Muscle of back (tissue), 13 donors: ENCODE measurements at places on chromosomes 3 and 15. TPM values are rescaled to one million over a fixed set of nuclear protein-coding genes. Genes with fewer than 3 reads are reported as not detected.

- peak; percentile 75 for DNase-seq
Measured at GRCh38 chr3:176430244-176431037, 766.8 kb downstream of the TBL1XR1 start.

Gene TRPM1
- not detected for polyA plus RNA-seq

Gene FGF12
- 4.7 TPM for polyA plus RNA-seq

Gene A4GNT
- not detected for polyA plus RNA-seq

Gene DLEC1
- polyA plus RNA-seq, result 0.32 TPM

DNA sequence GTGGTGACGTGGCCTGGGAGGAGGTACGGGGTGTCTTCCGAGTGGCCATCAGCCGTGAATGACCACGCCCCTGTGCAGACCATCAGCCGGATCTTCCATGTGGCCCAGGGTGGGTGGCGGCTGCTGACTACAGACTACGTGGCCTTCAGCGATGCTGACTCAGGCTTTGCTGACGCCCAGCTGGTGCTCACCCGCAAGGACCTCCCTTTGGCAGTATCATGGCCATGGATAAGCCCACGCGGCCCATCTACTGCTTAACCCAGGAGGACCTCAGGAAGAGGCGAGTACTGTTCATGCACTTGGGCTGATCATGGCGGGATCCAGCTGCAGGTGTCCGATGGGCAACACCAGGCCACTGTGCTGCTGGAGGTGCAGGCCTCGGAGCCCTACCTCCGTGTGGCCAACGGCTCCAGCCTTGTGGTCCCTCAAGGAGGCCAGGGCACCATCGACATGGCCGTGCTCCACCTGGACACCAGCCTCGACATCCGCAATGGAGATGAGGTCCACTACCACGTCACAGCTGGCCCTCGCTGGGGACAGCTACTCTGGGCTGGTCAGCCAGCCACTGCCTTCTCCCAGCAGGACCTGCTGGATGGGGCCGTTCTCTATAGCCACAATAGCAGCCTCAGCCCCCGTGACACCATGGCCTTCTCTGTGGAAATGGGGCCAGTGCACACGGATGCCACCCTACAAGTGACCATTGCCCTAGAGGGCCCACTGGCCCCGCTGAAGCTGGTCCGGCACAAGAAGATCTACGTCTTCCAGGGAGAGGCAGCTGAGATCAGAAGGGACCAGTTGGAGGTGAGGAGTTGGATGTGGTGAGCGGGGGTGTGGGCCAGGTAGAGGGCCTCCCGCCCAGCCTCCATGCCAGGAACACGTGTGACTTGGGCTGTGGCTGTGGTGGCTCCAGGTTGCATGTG lies 178.4 kb downstream of the TBC1D2B start:
- no peak for DNase-seq

Gene CHMP2B
- polyA plus RNA-seq, result 24.6 TPM

Gene MPI
- polyA plus RNA-seq, result 58.6 TPM

- DNase-seq, result no peak
Measured at GRCh38 chr3:192077795-192078497, 617.0 kb downstream of the PYDC2 start.

Gene CFAP161
- not detected for polyA plus RNA-seq

Gene ECE2
- polyA plus RNA-seq, result not detected

DNA sequence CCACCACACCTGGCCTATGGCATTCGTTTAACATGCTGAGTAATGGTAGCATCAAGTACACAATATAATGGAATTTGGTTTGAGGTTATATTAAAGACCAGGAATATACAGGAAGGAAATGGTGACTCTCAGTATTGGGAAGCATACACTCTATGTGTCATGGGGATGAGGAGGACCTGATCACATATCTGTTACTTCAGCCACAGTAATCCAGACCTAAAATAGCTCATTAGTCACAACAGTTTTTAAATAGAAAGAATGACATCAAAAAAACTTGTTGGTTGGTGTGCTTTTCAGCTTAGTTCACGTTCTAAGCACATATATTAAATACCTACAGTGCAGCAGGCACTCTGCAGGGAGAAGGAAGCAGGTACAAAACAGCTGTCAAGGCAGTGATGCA lies 52.5 kb upstream of the ATP2C1 start:
- DNase-seq, result no peak

DNA sequence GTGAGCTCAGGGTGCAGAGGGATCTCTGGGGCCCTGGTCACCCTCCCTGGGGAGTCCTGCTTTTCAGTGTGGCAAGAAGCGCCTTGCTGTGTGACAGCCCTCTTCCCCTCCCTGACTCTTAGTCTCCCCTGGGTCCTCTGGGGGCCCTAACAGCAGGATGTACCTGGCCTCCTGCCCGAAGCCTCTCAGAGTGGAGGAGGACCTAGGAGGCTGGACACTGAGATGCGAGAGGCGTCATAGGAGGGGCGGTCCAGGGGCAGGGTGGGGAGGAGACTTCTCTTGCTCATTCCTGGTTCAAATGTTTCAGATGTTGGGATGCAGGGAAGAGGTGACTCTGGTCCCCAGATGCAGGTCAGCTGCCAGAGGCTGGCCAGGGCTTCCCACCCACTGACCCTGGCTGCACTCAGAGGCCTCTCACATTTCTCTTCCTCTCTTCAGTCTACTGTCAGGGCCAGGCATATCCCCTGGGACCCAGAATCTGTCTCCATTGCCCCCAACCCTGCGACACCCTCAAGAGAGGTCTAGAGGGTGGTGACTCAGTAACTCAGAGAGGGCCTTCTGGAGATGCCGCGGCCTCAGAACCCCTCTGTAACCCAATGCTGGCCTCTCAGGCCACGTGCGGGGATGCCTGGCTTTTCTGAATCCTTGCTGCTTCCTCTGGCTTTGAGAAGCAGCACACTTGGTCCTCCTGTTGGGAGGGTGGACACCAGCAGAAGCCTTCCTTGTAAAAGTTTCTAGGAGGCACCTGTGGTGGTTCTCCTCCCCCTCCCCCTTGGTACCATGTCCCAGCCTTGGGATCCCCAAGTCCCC lies 25.9 kb downstream of the SNX33 start:
- DNase-seq, result peak; percentile 87

DNA sequence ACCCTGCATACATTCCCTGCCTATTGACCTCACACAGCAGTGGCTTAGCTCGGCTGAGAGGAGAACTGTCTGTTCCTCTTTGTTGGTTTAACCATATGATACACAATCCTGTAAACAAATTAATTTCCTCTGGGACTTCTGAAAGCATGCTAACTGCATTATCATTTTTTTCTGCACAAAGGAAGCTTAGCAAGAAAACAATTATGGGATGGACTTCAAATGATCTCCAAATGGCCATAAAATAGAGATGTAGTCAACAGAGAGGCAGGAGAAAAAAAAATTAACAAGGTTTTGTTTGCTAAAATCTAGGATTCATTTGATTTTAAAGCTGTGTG lies 14.4 kb upstream of the TMC3 start:
- no peak for DNase-seq

DNA sequence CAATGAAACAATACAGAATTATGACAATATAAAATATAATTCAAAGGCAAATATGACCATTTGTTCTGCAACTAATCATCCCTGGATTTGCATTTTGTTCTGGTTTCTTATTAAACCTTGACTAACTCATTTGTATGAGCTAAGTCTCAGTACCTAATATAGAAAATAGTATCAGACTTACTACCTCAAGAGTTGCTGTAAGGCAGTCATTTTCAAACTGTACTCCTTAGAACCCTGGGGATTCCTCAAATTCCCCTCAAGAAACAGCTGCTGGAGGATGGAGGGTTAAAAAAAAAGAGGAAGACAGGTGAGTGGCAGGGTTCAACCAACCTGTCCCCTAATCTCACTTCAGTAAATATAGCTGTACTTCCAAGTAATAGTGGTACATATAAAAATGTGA lies 11.1 kb downstream of the ZBTB11 start:
- DNase-seq, result no peak

- peak; percentile 36 for DNase-seq
Measured at GRCh38 chr15:62958528-62959363, 83.8 kb upstream of the TPM1 start.

DNA sequence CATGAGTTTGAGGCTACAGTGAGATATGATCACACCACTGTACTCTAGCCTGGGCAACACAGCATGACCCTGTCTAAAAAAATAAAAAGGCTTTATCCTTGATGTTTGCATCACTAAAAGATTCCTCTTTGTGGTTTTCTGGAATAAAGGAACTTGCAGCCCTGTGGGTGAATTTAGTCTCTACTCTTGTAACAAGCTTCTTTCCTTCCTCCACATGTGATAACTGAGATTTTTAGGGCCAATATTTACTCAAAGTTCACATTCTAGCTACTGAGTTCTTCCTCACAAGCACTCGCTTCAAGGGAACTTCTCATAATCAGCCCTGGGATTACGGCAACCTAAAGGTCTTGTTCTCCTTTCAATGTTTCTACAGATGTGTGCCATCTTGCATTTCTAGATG lies 24.6 kb downstream of the COMMD2 start:
- DNase-seq, result no peak

Gene OCA2
- polyA plus RNA-seq, result 3.0 TPM

Gene FXR1
- polyA plus RNA-seq, result 474 TPM

- DNase-seq, result no peak
Measured at GRCh38 chr3:135304378-135304777, 509.3 kb downstream of the EPHB1 start.

GRCh38 chr3:141334627-141335250 lies 33.6 kb upstream of the ZBTB38 start:
- no peak for DNase-seq

- peak; percentile 75 for DNase-seq
Measured at GRCh38 chr3:182618085-182618732, 175.1 kb upstream of the ATP11B start.

DNA sequence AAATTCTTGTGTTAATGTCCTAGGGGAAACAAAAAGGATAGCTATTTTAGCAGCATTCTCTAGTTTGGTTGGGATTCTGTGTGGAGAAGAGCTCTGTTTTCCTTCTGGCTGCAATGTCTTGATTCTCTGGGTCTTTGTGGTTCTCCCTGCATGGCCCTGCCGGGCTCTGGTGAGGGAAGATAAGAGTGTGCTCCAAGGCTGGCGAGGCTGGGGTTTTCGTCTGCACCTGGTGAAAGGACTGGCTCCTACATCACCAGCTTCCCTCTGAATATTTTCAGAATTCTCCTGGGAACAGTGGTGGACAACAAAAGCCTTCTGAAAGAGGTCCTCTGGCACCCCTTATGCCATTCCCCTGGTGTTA lies 38.1 kb upstream of the SFMBT1 start:
- no peak for DNase-seq

Gene BTD
- 12.4 TPM for polyA plus RNA-seq

DNA sequence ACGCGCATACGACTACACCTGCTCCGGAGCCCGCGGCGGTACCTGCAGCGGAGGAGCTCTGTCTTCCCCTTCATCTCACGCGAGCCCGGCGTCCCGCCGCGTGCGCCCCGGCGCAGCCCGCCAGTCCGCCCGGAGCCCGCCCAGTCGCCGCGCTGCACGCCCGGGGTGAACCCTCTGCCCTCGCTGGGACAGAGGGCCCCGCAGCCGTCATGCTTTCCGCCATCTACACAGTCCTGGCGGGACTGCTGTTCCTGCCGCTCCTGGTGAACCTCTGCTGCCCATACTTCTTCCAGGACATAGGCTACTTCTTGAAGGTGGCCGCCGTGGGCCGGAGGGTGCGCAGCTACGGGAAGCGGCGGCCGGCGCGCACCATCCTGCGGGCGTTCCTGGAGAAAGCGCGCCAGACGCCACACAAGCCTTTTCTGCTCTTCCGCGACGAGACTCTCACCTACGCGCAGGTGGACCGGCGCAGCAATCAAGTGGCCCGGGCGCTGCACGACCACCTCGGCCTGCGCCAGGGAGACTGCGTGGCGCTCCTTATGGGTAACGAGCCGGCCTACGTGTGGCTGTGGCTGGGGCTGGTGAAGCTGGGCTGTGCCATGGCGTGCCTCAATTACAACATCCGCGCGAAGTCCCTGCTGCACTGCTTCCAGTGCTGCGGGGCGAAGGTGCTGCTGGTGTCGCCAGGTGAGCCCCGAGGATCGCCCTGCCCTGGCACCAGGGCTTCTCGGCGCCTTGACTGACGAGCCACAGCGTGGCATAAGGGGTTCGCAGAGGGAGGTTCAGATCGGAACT lies 420 bp downstream of the SLC27A2 start:
- DNase-seq, result peak; percentile 52

Gene CHST13
- 0.12 TPM for polyA plus RNA-seq

Gene EFCC1
- 0.79 TPM for polyA plus RNA-seq

DNA sequence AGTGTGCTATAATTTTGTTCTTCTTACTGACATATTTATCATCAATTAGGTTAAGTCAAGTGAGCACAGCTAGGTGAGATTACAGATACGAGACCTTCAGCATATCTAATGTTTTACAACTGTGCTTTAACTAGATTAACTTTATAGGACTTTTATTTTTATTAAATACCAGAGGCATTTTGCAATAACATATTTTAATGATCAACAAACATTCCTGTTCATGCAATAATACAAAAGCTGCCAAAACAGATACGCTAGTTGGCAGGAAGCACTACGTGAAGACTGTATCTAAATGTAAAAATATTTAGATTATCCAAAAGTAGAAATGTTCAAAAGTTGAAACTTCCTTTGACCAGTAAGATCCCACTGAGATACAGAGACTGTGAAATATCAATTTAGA lies 139.1 kb downstream of the CBLB start:
- peak; percentile 69 for DNase-seq

Gene TEX9
- 2.2 TPM for polyA plus RNA-seq

Gene GP9
- 0.24 TPM for polyA plus RNA-seq

GRCh38 chr3:115977866-115978265 lies 354.6 kb downstream of the GAP43 start:
- no peak for DNase-seq

Gene LDHAL6B
- 0.08 TPM for polyA plus RNA-seq

- DNase-seq, result no peak
Measured at GRCh38 chr3:17091910-17092582, 207.3 kb downstream of the PLCL2 start.

DNA sequence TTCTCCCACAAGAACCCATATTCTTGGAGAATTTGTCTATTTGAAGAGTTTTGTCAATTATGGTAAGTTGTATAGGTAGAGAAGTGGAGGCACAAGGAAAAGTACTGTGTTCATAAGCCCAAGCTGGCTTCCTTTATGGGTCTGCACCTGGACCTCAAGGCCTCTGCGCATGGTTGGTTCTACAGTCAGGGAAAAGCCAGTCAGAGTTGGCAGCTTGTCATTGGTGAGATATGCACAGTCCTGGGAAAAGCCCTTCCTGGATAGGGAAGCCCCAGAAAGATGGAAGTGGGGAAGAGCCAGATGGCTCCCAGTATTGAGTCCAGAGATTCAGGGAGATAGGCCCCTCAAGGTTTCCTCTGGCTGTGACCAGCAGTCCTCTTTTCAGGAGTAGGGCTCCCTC lies 15.8 kb downstream of the BOC start:
- DNase-seq, result no peak

- DNase-seq, result no peak
Measured at GRCh38 chr3:1318296-1319005, 225.6 kb downstream of the CNTN6 start.

DNA sequence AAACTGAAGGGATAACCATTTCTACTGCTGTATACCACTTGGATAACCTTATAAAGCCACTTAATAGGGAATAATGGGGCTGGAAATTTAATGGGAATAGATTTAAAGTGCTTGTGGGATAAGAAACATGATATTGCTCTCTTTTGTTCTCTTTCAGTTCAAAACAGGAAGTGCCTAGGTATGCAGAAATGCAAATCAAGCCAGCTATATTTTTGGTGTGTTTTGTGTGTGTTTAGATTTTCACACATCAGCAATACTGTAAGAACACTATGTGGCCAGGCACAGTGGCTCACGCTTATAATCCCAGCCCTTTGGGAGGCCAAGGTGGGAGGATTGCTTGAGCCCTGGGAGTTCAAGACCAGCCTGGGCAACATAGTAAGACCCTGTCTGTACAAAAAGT lies 442.3 kb upstream of the TPRG1 start:
- no peak for DNase-seq

- DNase-seq, result no peak
Measured at GRCh38 chr15:40479024-40479423, 8.2 kb downstream of the CHST14 start.
